ENCODE measurements at places on chromosomes 5 and 9.

DNA sequence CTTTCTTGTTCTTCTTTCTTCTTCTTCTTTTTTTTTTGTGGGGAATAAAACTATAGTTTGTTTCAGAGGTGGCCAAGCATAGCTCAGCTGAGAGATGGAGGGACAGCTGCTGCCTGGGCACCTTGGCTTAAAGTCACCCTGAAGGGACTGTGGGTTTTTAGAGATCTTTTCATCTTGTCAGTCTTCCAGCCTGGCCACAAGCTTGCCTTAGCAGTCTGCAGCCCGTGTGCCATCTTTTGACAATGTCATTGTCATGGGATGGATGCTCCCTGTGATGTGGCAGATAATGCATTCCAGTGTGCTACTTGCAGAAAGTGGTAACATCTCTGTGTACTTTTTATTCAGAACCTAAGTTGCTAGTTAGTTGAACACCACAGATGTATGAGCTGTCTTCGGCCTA, 280.8 kb downstream of the FANCC start:
- DNase-seq = no peak

DNA sequence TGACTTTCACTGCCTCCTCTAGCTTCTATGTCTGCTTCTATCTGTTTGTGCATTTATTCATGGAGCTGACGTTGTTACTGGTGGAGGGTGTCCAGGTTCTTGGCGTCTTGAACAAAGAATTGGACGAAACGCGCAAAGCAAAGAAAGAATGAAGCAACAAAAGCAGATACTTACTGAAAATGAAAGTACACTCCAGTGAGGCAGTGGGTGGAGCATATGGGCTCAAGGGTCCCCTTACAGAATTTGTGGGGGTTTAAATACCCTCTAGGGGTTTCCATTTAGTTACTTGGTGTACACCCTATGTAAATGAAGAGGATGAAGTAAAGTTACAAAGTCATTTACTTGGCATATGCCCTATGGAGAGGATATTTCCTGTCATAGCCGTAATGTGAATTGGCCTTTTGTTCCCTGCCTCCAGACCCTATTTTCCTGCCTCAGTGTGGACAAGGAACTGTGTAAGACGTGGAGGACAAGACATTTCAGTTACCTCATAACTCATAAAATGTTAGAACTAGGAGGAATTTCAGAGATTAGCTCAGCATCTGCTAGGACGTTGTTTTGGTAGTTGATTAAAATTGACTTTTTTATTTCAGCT, 3.1 kb downstream of the POLR3G start:
- no peak for DNase-seq

- no peak for DNase-seq
Measured at GRCh38 chr5:136001466-136001981, 27.3 kb upstream of the TGFBI start.

DNA sequence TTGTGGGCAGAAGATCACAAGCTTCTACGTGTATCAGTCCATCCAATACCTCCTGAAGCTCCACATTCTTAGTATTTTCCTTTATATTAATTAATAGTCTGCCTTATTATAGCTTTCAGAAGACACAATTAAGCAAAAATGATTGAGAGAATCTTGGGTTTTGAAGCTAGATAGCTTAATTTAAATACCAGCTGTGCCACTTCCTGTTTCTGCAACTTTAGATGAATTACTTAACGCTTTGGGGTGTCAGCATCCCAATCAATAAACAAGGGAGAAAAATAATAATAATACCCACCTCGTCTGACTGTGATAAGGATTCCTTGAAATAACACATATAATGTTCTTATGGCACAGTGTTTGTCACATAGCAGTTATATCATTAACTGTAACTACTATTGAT, 44.7 kb upstream of the HTR4 start:
- DNase-seq = no peak

GRCh38 chr5:90279091-90279490, 130.5 kb downstream of the CETN3 start:
- DNase-seq = no peak

DNA sequence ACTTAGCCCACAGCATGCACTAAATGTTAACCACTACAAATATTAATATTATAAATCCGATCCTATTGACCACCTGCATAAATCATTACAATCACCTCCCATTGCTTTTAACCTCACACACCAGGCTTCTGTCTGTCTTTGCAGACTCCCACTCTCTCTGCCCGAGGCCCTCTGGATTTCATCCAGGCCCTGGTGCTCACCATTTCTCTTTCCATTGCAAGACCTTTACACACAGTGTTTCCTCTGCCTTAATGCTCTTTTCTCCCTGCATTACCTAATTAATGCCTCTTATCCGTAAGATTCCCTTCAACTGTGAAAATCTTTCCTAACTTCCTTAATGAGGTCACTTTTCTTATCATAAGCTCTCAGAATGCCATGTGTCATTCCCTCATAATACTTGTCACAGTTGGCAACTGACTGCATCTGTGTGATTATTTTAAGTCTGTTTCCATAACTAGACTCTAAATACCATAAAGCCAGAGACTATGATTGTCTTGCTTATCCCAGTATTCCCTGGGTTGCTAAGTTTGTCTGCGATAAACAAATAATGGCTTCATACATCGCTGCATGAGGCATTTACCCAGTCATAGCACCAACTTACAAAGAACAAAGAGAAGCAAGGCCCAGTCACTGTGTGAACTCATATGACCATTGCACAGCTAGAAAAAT, 155.1 kb downstream of the CCDC192 start:
- no peak for DNase-seq

DNA sequence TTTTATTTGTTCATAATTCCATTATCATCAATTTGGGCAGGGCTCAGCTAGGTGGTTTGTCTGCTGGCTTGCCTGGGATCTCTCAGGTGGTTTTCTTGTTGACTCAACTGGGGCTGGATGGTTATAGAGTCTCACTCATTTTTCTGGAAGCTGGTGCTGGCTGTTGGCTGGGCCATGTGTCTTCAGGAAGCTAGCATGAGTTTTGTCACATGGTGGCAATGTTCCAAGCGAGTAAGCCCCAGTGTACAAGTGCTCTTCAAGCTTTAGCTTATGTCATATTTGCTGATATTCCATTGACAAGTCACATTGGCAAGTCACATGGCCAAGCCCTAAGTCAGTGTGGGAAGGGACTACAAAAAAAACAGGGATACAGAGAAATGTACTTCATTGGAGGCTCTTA, 2.3 kb upstream of the RASEF start:
- DNase-seq = no peak

DNA sequence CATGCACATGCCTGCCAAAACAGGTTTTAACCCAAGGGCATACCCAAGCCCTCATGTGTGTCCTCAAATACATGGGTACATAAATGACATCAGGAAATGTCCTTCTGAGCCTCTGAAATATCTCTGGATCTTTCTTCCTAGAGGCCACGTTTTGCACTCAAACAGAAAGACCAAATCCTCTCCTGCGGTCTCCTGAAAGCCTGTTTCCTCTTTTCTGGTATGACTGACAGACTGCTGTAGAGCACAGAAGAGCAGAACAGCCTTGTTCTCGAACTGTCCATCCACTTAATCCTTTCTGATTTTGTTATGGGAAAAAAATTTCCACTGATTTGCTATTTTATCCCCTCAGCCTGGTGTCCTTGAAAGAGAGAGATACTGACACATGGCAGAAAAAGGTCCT, 107.2 kb downstream of the ASTN2 start:
- no peak for DNase-seq

GRCh38 chr9:35537913-35538312, 48.0 kb downstream of the RUSC2 start:
- no peak for DNase-seq

DNA sequence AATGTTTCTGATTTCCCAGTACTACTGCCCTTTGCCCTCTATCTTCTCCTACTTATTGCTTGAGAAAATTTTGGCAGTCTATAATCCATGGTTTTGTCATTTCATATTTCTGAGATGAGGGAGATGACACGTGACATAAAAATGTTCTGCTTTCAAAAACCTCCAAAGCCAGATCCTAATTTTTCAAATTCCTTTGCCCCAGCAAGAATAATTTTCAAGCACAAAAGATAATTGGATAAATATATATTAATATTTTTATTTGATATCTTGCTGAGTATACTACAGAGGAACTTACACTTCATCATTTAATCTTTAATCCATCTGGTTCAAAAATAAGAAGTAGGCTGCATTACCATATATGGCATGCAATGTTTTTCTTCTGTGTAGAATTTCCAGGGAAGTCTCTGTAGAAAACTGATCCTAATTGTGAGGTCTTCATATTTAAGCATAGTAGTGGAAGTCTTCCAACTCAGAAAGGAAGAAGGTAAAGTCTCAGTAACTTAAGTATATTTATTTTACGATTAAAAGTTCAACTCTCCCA, 1738.8 kb downstream of the EFNA5 start:
- no peak for DNase-seq

DNA sequence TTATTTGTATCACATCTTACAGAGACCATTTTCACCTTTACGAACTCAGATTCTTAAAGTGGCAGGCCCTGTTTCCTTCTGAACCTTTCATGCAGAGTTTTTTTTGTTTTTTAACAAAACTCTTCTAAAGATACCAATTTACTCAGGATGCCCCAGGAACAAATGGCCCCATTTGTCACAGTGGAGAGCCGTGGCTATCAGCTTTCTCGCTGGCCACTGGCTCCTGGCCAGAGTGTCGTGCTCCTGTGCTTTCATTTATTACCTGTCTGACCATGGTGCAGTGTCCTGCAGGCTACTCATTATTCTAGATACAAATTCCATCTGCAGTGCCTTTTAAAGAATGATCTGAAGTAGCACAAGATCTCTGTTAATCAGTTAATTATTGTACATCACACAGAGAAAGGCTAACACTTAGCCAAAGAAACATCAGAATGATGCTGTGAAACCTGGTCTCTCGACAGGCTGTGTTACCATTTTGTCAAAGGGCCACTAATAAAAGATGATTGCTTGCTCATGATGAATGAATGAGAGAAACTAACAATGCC, 27.8 kb downstream of the ADRA1B start:
- no peak for DNase-seq
